ENCODE measurements at places on chromosomes 1 and 21.

GRCh38 chr1:228378873-228379460 lies 27.7 kb downstream of the TRIM11 start:
- peak; percentile 30 for DNase-seq

DNA sequence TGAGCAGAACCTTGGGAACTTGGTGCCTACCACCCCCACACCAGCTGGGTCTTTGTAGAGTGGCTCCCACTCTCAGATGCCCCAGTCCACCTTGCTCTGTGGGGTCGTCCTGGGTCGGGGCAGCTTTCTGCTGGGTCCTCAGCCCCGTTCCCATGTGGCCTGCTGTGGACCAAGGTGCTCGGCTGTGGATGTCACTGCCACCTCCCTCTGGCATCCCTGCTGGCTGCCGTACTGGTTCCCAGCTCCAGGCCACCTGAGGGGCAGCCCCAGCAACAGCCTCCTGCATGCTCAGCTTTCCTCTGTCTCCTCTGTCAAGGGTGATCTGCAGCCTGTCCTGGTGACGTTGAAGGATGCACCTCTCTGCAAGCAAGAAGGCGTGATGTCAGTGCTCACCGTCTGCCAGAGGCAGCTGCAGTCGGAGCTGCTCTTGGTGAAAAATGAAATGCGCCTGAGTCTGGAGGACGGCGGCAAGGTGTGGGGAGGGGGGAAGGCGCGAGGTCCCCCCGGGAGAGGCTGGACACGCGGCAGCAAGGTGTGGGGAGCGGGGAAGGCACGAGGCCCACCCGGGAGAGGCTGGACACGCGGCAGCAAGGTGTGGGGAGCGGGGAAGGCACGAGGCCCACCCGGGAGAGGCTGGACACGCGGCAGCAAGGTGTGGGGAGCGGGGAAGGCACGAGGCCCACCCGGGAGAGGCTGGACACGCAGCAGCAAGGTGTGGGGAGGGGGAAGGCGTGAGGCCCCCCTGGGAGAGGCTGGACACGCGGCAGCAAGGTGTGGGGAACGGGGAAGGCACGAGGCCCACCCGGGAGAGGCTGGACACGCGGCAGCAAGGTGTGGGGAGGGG lies 45.9 kb upstream of the DIP2A start:
- no peak for DNase-seq

DNA sequence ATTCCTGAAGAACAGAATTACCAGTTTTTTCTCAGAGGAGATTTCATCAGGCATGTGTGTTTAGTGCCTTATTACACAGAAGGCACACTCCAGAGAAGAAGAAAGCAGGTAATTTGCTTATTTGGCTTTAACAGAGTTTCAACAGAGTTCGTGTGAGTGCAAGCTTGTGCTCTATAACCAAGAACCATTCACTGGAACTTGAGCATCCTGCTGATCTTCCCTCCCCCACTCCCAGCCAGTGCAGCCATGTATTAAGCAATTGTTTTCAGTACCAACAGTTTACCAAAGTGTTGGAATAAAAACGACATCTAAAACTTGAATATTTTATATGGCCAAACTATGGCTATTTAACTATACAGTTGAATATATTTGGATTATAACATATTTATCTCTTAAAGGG lies 4.3 kb downstream of the MGST3 start:
- no peak for DNase-seq

- DNase-seq: no peak
Measured at GRCh38 chr1:240149484-240150094, 57.9 kb downstream of the FMN2 start.

- DNase-seq: no peak
Measured at GRCh38 chr1:106910798-106911197, 145.7 kb upstream of the PRMT6 start.

DNA sequence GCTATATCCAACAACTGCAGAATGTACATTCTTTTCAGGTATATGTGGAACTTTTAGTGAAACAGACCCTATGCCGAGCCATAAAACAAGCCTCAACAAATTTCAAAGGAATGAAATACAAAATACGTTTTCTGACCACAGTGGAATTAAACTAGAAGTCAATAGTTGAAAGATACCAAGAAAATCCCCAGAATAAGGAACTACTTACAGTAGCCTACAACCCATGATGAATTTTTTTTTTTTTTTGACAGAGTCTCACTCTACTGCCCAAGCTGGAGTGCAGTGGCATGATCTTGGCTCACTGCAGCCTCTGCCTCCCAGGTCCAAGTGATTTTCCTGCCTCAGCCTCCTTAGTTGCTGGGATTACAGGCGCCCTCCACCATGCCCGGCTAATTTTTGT lies 83.4 kb downstream of the RUNX3 start:
- no peak for DNase-seq

GRCh38 chr1:159974350-159974965 lies 20.4 kb upstream of the SLAMF9 start:
- no peak for DNase-seq

GRCh38 chr1:164772635-164773034 lies 213.7 kb downstream of the PBX1 start:
- peak; percentile 14 for DNase-seq

DNA sequence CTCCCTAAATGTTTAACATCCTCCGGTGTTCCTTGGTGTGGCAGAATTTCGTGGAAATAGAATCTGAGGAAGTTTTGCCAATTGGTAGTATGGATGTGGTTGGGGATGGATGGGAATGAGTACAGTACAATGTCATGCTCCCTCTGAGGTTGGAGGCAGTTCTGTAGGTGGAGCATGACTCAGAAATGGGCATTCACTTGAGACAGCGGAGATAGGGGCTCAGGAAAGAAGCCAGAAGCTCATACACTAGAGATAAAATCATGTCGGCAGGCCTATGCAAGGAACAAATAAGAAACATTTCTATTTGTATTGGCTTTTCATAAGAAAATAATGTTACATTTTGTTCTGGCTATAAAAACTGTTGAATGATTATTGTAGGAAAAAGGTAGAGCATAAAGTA lies 196.0 kb downstream of the URB2 start:
- no peak for DNase-seq

Measured in stimulated activated CD4-positive, alpha-beta T cell treated with anti-CD3 and anti-CD28 coated beads, Interleukin-15, amount 100 ng/mL, for 24 hours (primary cell).